Activated CD4-positive, alpha-beta memory T cell treated with anti-CD3 and anti-CD28 coated beads for 36 hours (primary cell): ENCODE measurements at places on chromosomes 5 and 9. TPM values are rescaled to one million over a fixed set of nuclear protein-coding genes. Genes with fewer than 3 reads are reported as not detected.

DNA sequence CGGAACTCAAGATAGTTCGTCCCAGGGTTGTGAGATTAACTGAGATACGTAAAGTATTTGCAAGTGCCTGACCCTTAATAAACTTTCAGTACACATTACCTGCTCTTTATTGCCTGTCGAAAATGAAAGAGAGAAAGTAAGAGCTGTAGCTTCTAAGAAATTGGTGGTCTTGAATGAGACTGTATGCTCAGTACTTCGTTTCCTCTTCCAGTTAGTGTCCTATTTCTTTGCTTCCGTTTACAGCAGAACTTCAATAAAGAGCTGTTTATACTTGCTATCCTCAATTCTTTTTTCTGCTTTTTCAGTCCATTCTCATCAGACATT, 534 bp downstream of the SRFBP1 start:
- H3K4me1 ChIP-seq, result peaks cover 44% of the 10 kb centered on the region
- peaks cover 27% of the 10 kb centered on the region for H3K36me3 ChIP-seq
- H3K4me3 ChIP-seq, result peak overlapping the region; percentile 99
- no peak for DNase-seq

DNA sequence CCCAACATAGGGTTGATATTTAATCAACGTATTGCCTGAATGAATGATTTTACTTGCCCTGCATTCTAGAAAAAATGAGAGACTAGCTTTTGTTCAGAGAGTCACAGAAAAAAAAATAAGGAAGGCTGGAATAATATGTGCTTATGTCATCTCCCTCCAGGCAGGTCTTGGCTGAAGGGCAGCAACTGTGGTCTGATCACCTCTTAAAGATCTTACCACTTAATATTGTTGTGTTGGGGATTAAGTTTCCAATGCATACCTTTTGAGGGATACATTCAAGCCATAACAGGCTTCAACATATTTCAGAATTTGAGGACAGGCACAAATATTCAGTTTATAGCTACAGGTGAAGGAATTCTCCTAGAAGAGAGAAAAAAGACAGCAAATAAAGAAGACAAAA, 157.3 kb upstream of the S1PR3 start:
- no peak overlapping the region for H3K27ac ChIP-seq
- no peaks in the 10 kb centered on the region for H3K36me3 ChIP-seq
- H3K4me1 ChIP-seq, result peaks cover 20% of the 10 kb centered on the region
- no peak overlapping the region for H3K4me3 ChIP-seq
- no peak for DNase-seq
- peaks cover 66% of the 10 kb centered on the region for H3K27me3 ChIP-seq

The PCDHB11 gene
- not detected for total RNA-seq

The SV2C gene
- total RNA-seq, result 0.02 TPM
